ENCODE measurements at places on chromosomes 5 and 9.

DNA sequence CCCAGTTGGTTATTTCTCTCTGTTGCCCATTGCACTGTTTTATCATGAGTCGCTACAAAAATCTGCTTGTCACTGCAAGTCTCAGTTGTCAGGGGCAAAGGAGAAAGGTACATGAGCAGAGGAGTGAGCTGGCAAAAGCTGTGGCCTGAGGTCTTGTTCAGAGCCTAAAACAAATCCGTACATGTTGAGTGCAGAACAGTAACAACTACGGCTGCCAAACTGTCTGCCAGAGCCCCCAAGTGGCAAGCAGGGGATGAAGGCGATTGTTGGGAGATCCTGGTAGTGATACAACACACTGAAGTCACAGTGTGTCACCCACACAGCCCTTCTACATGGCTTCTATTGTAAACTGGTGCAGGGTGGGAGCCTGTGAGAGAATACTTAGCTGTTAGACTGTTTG lies 50.9 kb downstream of the BRINP1 start:
- no peak for DNase-seq

DNA sequence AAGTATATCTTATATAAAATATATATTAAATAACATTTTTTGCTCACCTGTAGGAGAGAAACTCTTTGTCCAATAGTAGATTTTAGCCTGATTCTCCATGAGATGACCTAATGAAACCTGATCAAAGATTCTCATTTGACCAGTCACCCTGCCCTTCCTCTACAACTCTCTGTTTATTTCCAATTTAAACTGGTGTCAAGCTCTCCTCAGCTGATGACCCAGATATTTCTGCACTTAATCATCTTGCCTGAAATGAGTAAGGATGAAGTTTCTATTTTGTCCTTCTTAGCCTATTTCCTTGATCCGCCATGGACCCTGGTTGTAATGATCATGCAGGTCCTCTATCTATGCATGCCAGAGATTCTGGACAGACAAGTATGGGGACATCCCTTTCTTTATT lies 179.3 kb upstream of the FGF10 start:
- DNase-seq, result no peak

DNA sequence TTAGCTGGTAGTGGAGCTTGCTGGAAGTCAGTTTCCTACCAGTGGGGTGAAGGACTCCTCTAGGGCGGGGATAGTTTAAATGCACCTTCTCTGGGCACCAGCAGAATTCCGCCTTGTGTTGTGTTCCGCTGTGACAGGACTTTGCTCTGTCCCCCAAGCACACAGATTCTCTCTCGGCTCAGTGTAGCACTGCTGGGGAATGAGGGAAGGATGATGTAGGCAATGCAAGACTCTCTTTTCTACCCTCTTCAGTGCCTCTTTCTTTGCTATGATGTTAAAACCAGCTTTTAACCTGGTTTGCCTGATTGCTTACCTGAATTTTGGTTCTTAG lies 155.2 kb upstream of the SH3GL2 start:
- no peak for DNase-seq

GRCh38 chr5:124436294-124436693 lies 310.1 kb downstream of the ZNF608 start:
- DNase-seq, result no peak

DNA sequence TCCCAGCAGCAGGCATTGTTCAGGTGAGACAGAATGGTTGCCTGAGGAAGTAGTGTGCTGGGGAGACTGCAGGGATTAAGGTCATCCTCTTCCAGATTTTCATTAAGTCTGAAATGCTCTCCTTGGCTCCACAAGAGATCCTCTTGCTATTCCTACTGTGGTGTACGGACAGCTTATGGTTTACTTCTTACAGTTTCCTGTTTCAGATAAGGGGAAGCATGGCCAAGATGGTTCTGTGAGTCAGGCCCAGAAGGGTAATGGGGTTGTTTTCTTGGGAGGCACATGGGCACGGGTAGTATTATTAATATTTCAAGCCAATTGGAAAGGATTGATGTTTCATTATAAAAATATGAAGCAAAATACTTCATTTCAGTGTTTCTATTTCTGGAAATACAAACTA lies 42.9 kb downstream of the GLRX start:
- DNase-seq, result no peak

- DNase-seq, result no peak
Observed at GRCh38 chr9:72029986-72030385, 30.4 kb downstream of the C9orf57 start.

DNA sequence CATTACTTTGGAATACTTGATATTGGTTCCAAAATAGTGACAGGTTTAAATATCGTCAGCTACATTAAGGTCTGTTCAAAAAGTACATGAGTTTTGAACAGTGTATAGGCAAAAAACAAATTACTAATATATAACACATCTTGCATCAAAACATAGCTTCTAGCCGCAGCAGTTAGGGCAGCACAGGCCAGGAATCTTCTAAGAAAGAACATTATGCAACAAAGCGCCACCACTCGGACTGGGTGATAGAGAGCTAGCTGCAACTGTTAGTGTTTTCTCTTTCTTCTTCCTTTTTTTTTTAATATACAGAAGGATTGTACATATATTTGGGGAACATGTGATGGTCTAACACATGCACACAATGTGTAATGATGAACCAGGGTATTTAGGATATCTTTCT lies 504.5 kb downstream of the NR2F1-AS1 start:
- DNase-seq, result no peak

- DNase-seq, result no peak
Observed at GRCh38 chr5:5315068-5315980, 107.2 kb upstream of the ICE1 start.

DNA sequence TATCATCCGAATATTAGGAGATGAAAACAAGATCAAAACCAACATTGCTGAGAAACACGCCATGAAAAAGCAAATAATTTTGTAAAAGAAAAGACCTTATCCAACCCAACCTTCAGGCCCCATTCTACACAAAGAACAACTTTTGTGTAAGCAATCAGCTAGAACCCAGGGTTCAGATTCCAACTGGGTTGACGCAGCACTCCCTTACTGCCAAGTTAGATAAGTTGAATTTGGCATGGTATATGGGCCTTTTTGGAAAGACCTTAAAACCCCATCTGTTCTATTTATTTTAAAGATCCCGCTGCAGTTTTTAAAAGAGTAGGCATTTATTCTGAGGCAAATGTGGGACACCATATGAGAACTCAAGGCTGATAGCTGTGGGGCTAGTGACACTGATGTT lies 2033.8 kb upstream of the WWC1 start:
- no peak for DNase-seq

DNA sequence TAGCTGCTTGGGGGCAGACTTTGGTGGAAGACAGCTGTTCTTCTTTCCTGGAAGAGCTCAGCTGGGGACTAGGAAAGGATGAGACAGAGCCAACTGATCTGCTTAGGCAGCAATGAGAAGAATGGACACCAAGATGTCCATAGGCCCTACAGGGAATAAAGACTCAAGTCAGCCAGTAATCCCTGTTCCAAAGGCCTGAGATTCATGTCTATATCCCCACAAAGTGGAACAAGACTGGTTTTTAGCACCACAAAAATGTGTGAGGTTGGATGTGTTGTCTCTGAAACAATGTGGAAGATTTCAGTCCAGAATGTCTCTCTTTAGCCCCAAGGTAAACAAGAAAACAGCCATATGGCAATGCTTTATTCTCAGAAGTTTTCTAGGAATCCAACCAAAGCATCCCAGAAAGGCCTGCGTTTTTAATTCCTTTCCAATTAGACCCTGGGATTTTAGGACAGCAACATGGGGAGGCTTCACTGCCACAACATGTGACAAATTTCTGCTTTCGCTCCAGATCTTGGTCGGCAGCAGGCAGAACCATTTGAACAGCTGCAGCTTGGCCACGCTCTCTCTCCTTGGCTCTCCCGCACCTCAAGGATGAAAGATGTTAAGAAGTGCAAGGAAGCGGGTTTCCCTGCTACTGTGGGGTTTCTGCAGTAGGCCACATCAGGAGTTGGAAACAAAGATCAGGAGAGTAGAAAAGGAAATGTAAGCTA lies 245.1 kb downstream of the FSTL4 start:
- no peak for DNase-seq

Measured in stimulated activated CD4-positive, alpha-beta T cell treated with anti-CD3 and anti-CD28 coated beads, Interleukin-2, amount 100 ng/mL, for 48 hours (primary cell).